ENCODE measurements at places on chromosomes 16 and 17. TPM values are rescaled to one million over a fixed set of nuclear protein-coding genes. Genes with fewer than 3 reads are reported as not detected.
A peak's percentile ranks its signal among the peaks of the same experiment; 100 is the strongest.

DNA sequence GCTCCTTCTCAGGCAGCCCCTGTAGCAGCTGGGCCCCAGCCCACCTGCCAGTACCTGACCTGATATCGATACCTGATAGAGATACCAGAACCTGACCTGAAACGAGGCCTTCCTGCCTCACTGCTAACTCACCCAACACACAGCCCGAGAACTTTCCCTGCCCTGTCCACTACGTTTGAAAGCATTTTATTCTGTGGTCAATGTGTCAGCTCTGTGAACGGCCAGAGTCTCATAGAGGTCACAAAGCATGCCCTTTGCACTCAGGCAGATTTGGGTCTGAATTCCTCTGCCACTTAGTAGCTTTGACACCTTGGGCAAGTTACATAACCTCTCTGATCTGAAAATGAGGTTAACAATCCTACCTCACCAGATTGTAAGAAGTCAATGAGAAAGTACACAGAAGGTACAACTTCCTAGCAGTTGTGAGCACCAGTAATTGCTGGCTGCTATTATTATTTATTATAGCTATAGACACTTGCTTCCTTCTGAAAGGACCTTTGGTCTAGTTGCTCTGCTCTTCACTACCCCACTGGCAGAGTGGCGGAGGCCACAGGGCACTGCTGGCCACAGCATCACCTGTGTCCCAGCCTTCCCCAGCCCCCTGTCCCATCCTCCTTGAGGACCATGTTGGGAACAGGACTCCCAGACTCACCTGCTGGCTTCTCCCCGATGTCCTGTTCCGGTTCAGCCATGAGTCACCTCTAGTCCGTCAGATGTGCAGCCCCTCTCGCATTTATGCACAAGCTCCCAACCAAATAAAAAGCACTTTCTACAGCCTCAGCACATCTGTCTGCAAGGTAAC lies 895 bp downstream of the ANKRD40CL start:
- no peak for DNase-seq

DNA sequence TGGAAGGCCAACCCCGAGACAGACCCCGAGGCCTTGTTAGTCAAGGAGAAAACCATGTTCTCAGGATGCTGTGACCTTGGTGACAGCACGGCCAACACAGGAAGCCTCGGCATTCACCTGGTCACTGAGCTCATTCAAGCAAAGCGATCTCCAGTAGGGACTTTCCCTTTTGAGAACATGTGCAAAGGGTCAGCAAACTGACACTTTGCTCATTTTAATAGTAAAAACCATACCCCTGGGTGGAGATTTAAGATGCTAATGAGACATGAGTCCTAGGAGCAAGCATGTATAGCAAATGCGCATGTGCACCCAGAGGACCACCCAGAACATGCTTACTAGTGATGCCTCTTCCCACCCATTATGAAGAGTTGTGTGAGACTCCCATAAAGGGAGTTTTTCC lies 5.7 kb upstream of the SULT1A2 start:
- DNase-seq = no peak

- DNase-seq = no peak
Observed at GRCh38 chr17:8188263-8188839, 1.6 kb downstream of the BORCS6 start.

DNA sequence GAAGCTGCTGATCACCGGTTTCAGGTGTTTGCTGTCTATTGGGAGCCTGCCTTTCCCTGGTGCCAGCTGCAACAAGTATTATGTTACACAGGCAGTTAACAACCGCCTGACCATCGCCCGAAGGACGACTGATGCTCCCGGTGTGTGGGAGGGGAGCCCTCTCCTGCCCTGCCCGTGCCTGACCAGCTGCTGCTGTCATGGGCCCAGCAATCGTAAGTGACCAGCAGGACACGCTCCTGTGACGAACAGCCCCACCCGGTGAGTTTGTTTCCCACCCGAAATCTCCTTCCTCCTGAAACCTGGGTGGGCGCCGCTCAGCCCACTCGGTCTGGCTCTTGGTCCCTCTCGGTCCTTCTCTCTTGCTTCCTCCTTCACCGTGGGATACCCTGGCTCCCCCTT lies 17.9 kb upstream of the UBE2I start:
- DNase-seq = no peak

DNA sequence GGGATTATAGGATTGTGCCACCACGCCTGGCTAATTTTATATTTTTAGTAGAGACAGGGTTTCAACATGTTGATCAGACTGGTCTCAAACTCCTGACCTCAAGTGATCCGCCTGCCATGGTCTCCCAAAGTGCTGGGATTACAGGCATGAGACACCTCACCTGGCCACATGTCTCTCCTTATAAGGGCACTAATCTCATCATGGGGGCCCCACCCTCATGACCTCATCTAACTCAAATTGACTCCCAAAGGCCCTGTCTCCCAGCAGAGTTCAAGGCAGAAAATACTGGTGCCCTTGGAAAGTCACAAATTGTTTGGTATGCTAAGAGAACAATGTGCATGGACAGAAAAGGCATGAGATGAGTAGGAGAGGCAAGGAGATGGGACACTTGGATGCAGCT lies 49.3 kb upstream of the GRIN2A start:
- no peak for DNase-seq

- no peak for DNase-seq
Observed at GRCh38 chr16:54454616-54455015, 168.0 kb upstream of the IRX3 start.

GRCh38 chr17:7081341-7082062 lies 1.5 kb upstream of the CLEC10A start:
- no peak for DNase-seq

DNA sequence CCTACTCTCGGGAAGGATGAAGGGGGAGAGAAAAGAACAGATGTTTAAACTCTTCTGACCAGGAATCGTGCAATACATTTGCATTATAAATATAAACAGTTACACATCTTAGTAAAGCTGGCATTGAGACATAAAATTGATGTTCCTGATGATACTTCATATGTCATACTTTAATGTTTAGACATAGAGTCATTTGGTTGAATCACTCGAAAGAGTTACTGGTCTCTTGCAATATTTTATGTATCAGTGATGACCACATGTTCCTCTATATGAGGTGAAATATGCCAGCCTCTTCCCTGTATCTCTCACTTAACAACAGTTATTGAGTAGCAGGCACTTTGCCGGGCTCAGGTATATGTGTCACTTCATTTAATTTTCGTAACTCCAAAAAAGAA lies 49.7 kb upstream of the PMFBP1 start:
- DNase-seq = no peak

- DNase-seq = no peak
Observed at GRCh38 chr16:65958086-65958485, 408.4 kb upstream of the CDH5 start.

GRCh38 chr17:77248216-77249114 lies 107.7 kb downstream of the SEC14L1 start:
- DNase-seq = no peak

- DNase-seq = peak; percentile 29
Observed at GRCh38 chr17:61247439-61247838, 152.2 kb upstream of the TBX2 start.

GRCh38 chr17:40980596-40980995 lies 3.5 kb downstream of the KRT40 start:
- peak; percentile 80 for DNase-seq

DNA sequence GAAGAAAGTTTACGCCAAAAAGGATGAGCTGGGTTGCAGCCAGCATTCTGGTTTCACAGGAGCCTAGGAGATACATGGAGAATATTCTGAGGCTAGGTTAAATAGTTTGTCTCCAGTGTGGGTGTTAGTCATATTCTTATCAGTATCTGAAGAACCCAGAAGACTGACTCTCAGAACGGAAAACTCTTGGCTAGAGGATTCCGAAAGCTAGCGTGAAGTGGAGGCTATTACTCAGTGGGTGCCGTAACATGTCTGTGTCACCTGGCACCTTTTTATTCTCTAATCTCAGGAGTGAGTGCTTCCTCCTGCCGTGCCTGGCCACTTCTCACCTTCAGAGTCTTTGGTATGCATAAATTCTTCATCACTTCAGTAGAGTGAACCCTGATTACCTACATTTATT lies 199.5 kb downstream of the WWOX start:
- DNase-seq = no peak

DNA sequence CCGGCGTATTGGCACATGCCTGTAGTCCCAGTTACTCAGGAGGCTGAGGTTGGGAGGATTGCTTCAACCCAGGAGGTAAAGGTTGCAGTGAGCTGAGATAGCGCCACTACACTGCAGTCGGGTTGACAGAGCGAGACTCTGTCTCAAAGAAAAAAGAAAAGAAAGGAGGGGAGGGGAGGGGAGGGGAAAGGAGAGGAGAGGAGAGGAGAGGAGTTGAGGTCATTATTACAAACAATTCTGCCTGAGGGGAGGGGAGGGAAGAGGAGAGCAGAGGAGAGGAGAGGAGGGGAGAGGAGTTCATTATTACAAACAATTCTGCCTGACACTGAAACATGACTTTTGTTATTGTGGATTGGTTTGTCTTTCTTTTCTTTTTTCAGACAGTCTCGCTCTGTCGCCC lies 19.8 kb upstream of the ABCA5 start:
- no peak for DNase-seq

DNA sequence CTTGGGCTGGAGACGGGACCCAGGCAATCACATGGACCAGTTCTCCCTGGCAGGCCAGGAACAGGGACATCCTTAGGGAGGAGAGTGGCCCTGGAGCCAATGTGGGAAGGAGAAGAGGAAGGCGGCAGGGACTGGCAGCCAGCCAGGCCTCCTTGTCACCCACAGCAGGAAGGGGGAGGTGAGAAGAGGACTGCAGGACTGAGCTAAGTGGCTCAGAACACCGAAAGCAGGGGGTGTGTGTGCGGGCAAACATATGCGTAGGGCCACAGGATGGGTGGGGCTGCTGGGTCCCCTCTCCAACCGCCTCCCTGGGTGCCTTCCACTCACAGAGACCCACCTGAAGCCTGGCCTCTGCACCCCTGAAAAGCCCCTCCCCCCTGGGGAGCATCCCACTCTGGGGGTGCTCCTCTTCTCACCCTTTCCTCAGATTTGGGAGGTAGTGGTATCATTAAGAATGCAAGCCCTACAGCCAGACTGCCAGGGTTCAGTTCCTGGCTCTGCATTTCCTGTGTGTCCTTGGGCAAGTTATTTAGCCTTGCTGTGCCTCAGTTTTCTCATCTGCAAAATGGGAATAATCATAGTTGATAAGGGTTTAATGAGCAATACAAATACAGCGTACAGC lies 8.1 kb downstream of the PNMT start:
- no peak for DNase-seq

GRCh38 chr16:17125671-17126070 lies 345.1 kb downstream of the XYLT1 start:
- no peak for DNase-seq

DNA sequence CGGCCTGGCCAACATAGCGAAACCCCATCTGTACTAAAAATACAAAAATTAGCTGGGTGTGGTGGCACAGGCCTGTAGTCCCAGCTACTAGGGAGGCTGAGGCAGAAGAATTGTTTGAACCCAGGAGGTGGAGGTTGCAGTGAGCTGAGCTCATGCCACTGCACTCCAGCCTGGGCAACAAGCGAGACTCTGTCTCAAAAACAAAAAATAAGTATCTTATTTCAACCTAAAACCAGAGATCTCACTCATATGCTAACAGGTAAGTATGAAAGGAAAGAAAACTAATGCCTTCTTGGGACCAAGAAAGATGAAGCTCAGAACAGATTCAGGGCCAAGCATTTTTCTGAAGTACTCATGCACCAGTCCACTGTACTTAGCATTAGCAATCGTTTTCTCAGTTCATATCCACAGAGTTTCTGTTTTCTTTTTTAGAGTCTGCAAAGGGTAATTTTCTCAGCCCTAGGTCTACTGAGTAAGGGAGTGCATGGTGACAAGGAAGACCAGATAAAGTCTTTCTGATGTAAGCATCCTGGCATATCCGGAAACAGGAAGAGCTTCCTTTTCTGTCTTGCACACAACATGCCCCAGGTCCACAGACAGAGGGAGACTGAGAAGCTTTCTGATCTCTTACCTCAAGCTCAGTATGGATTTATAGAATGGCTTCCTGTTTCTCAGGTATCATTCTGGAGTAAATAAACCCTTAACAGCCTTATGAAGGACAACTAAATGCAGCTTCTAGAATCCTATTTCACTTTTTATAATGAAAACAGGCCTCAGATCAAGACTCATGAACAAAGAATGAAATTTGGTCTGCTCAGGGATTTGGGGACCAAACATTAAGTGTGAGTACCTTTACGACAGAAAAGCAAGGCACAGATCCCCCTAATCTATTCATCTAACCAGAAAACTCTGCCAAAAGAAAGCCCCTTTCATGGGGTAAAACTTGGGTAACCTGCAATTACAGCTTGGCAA lies 38.7 kb upstream of the FOXJ1 start:
- DNase-seq = no peak

GRCh38 chr16:81830845-81831540 lies 51.9 kb downstream of the PLCG2 start:
- DNase-seq = no peak

- no peak for DNase-seq
Observed at GRCh38 chr17:72376526-72377345, 255.9 kb downstream of the SOX9 start.

GRCh38 chr16:59688006-59688405 lies 953.9 kb upstream of the GOT2 start:
- no peak for DNase-seq

DNA sequence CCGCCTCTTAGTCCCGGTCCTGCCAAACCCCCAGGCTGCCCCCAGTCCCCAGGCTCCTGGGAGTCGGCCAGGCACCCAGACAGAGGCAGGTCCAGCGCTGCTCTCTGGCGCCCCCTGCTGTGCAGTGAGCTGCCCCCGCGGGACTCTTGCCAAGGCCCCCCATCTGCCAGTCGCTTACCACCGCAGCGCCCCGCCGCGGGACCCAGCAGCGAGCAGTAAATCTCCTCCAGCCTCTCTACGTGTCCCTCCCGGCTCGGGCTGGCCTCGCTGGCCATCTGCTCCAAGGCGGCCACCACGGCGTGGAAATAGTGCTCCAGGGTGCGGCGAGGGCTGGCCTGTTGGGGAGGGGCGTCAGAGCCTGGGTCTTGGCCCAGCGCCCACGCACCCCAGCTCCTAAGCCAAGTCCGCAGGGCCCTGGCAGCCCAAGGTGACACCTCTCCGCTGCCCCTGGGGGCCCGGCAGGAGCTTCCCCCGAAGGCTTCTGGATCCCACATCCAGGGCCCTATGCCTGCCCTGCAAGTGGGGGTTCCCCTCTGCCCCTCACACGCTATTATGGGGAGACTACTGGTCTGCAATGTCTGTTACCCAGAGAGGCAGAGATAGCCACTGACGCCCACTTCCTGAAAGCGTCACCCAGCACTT lies 33.7 kb upstream of the MFSD6L start:
- DNase-seq = no peak

The GUCY2D gene
- not detected for polyA plus RNA-seq

The G6PC1 gene
- not detected for polyA plus RNA-seq

The TBC1D3K gene
- polyA plus RNA-seq = not detected

The KRTAP9-8 gene
- polyA plus RNA-seq = not detected

The SHPK gene
- polyA plus RNA-seq = 5.8 TPM

The RRAD gene
- 5.3 TPM for polyA plus RNA-seq

The MPO gene
- polyA plus RNA-seq = 5.1 TPM

The KRTAP17-1 gene
- not detected for polyA plus RNA-seq

The SOX8 gene
- 30.2 TPM for polyA plus RNA-seq

The PKMYT1 gene
- polyA plus RNA-seq = 11.3 TPM
